ENCODE measurements at places on chromosomes 13 and 19.
A peak's percentile ranks its signal among the peaks of the same experiment; 100 is the strongest.

DNA sequence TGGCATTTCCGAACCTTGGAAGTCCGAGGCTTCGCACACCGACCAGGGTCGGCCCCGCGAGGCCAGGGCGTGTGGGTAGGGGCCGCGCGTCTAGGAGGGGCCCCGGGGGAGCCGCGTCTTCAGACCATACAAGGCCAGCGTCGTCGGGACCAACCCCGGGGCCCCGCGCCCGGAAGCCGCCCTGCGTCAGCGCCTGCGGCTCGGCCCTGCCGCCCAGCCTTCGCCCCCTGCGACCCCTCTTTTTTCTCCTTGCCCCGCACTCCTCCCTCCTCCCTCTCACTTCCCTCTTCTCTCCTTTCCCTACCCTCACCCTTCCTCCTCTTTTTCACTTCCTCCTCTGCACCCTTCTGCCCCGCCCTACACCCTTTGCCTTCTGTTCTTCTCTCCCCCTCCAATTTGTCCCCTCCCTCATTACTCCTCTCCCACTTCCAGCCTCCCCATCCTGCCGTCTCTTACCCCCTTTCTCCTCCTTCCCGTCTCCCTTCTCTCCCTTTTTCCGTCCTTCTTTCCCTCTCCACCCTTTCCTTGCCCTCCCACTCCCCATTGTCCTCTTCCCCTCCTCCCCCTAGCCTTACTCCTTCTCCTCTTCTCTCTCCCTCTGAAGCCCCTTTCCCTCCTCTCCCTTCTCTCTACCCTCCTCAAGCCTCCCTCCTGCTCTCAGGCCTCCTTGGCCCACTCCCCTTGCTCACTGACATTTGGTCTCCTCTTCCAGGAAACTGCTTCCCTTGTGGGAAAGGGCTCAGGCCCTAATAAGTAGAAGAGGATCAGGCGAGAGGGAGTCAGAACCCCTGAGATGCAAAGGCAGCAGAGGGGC lies 2.2 kb upstream of the PLEKHG2 start:
- DNase-seq, result peak; percentile 75

GRCh38 chr13:111526922-111527321 lies 206.5 kb downstream of the TEX29 start:
- no peak for DNase-seq

- DNase-seq, result no peak
Observed at GRCh38 chr13:45695198-45695730, 6.9 kb upstream of the CBY2 start.

DNA sequence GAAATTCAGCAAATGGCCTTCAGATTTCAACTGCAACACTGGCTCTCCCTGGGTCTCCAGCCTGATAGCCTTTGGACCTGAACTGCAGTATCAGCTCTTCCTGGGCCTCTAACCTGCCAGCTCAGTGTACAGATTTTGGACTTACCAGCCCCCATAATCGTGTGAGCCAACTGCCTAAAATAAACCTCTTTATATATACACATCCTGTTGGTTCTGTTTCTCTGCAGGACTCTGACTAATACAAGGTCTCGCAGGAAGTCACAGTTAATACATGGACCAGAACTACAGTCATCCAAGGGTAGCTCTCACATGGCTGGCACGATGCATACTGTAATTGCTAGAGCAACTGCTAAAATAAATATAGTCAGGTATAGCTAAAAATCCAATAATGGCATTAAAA lies 85.1 kb downstream of the KATNAL1 start:
- no peak for DNase-seq

DNA sequence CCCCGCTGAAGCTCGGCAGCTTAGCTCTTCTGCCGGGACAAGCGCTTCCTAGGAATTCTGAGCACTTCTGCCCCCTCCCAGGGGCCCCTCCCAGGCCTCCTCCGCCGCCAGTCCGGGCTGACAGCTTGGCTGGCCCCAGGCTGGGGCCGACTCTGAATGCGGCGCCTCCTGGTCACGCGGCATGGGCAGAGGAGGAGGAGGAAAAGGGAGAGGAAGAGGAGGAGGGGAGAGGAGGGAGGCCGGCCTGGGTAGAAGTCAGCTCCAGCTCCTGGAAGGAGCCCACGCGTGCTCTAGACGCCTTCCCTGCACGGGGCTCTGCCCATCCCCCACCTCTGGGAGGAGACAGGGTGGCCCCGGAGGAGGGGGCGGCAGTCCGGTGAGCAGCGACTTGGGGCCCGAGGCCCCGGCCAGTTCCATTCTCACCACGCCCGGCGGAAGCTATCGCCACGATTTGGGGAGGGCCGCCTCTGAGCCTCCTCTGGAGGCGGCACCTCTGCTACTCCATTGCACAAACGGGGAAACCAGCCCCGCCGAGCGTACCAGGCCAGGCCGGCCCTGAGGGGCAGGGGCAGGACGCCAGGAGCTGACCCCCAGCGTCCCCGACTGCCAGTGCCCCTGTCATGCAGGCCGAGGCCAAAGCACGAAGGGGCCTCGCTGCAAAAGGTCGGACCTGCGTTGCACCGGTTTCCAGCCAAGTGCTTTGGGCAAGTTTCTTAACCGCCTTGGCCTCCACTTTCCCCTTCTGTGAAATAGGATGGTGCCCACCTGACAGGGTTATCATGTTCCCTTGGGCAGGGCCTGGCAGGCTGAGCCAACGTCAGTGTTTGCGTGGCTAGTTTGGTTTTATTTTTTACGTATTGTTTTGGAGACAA lies 31.6 kb downstream of the CCNE1 start:
- peak; percentile 20 for DNase-seq

GRCh38 chr13:36673838-36674326 lies at the start of gene SERTM1:
SERTM1 (plus strand) TSS chr13:36674020; CDS start chr13:36695079, 21,059 bp downstream.
- no peak for DNase-seq

GRCh38 chr19:42277821-42278451 lies 8.9 kb downstream of the CIC start:
- DNase-seq, result no peak

DNA sequence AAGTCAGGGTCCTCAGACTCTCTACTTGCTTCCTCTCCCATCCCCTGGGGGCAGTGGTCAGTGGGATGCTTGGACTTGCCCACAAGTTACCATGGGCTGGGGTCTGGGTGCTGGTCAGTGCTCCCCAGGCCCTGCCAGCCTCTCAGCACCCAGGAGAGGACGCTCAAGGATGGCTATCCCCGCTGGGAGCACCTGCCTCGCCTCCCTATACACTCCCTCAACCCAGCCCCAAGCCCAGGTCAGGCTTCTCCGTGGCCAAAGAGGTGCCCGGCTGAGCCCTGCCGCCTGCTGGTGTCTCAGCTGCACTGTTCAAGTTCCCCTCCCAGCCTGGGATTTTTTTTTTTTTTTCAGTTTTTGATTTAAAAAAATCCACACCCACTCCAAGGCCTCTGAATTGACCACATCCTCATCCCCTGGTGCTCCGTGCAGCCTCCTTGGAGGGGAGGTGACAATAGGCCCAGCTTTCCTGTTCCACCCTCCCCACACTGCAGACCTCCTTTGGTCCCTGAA lies 10.8 kb downstream of the F2RL3 start:
- peak; percentile 14 for DNase-seq

GRCh38 chr13:50244713-50245574 lies 229.7 kb downstream of the KCNRG start:
- peak; percentile 51 for DNase-seq

DNA sequence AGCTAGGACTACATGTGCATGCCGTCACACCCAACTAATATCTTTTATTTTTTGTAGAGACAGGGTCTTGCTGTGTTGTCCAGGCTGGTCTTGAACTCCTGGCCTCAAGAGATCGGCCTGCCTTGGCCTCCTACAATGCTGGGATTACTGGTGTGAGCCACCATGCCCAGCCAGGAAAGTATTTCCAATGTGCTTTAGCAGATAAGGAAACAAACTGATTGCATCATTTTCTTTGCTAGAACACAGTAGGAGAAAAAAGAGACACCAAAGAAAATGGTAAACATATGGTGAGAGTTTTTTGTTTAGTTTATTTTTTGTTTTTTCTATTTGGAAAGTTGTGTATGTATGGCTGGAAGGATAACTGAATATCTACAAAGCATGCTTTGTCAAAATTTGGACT lies 46.9 kb upstream of the AKAP11 start:
- DNase-seq, result no peak

- no peak for DNase-seq
Observed at GRCh38 chr19:12953799-12954611, 3.0 kb downstream of the GADD45GIP1 start.

- no peak for DNase-seq
Observed at GRCh38 chr13:100523411-100523810, 65.2 kb downstream of the GGACT start.

DNA sequence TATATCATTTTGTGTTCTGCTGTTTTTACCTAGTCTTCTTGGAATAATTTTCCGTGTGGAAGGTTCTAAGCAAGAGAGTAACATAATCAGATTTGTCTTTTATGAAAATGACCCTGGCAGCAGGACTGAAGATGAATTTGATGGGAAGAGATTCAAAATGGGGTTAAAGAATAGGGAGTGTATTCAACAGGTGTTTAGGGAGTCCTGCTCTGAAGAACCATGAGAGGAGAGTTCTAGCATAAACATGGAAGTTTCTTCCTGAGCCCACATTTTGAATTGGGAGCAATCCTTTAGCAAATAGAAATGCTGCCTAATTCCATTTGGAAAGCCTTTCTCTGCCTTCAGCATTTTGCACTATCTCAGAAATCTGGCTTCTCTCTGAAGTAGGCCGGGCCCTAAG lies 127.0 kb downstream of the CDK8 start:
- no peak for DNase-seq

DNA sequence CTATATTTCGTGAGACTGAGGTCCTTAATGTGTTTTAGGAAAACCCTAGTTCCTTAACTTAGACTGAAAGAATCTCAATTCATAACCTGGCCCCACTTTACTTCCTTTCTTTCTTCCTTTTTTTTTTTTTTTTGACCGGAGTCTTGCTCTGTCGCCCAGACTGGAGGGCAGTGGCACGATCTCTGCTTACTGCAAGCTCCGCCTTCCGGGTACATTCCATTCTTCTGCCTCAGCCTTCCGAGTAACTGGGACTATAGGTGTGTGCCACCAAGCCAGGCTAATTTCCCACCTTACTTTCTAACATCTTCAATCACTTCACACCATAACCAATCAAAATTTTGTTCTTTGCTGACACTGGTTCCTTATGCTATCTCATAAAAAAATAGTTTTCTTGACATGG lies 2097.0 kb downstream of the PCDH9 start:
- DNase-seq, result no peak

DNA sequence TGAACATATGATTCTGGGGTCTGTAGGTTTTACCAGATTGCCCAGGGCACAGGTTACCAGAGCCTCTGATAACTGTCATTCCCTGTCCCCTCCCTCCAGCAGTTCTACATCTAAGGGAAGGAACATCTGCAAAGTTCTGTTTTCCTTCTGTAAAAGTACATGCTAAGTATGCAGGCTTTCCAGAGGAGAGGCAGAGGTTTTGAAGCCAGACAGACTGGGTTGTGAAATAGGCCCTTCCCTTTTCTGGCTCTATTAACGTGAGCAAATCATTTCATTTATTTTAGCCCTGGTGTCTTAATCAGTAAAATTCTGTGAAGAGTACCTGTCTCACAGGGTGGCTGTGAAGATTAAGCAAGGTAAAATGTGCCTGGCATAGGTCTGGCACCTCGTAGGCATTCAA lies 66.1 kb upstream of the C1QTNF9 start:
- DNase-seq, result no peak

- DNase-seq, result no peak
Observed at GRCh38 chr13:31798189-31798588, 58.9 kb downstream of the RXFP2 start.

- no peak for DNase-seq
Observed at GRCh38 chr13:80889829-80890228, 548.9 kb upstream of the SPRY2 start.

GRCh38 chr13:51243832-51244231 lies 21.6 kb downstream of the FAM124A start:
- no peak for DNase-seq

- no peak for DNase-seq
Observed at GRCh38 chr13:93942016-93942415, 537.5 kb downstream of the DCT start.

DNA sequence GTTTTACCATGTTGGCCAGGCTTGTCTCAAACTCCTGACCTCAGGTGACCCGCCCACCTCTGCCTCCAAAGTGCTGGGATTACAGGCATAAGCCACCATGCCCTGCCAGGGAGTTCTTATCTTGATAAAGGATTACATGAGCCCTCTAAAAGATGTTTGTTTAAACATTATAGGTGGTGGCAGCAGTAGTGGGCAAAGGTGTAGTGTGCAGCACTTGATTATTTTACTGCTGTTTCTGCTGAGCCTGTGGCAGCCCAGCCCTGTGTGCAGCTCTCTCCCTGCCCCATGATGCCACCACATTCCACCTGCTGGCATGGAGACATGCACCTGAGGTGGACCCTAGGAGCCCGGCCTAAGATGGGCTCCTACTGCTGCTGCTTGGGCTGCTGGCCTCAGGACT lies 54.0 kb downstream of the ZNF429 start:
- DNase-seq, result no peak

- DNase-seq, result no peak
Observed at GRCh38 chr19:43318203-43318602, 35.3 kb upstream of the CD177 start.

- DNase-seq, result no peak
Observed at GRCh38 chr13:21231426-21231940, 55.0 kb downstream of the MRPL57 start.

- DNase-seq, result no peak
Observed at GRCh38 chr19:58479303-58479702, 3.2 kb downstream of the ZNF446 start.

- no peak for DNase-seq
Observed at GRCh38 chr13:112757759-112758086, 67.9 kb downstream of the ATP11A start.

- DNase-seq, result peak; percentile 15
Observed at GRCh38 chr19:12838886-12839756, 806 bp downstream of the MAST1 start.

DNA sequence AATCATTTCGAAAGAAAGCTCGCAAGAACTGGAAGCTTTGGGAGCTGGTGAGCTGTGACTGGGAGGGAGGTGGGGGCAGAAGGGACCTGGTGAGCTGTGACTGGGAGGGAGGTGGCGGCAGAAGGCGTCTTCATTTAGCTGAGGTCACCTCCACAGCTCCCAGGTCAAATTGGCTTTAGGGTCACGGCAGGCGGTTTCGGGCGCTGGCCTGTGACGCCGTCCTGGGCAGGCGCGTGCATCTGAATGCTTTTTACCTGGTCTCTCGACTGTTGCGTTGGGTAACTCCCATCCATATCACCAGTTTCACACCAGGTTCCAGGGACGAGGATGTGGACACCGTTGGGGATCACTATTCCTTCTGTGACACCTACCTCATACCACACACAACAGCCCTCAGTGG lies 29.2 kb downstream of the C2CD4C start:
- DNase-seq, result no peak
